IMR-90 (cell line): ENCODE measurements at places on chromosomes 1 and 21. TPM values are rescaled to one million over a fixed set of nuclear protein-coding genes. Genes with fewer than 3 reads are reported as not detected.

The SPRR3 gene
- not detected in 2 replicates for total RNA-seq

The C1orf74 gene
- total RNA-seq = 4.2 and 4.3 TPM in 2 replicates

The IFI44L gene
- total RNA-seq = 0.18 and 0.28 TPM in 2 replicates

The CYP4Z1 gene
- not detected in 2 replicates for total RNA-seq

The OR6N1 gene
- total RNA-seq = not detected in 2 replicates

DNA sequence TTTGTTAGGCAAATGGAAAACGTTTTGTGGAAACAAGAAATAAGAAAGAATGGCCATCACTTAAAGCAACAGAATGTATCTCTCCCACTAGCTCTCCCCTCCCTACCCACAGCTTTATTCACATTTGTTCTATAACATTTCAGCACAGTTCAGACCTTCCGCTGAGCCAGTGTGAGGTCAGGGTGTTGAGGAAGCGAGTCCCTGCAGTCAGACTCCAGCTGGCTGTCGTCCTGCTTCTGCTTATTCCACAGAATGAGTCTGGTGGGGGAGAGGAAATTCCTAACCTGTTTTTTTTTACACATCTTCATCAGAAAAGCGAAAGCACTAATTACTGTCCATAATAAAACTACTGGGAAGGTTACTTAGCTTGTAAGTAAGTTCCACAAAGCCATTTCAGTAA lies 39.0 kb downstream of the MRPL39 start:
- DNase-seq = peak; percentile 78

DNA sequence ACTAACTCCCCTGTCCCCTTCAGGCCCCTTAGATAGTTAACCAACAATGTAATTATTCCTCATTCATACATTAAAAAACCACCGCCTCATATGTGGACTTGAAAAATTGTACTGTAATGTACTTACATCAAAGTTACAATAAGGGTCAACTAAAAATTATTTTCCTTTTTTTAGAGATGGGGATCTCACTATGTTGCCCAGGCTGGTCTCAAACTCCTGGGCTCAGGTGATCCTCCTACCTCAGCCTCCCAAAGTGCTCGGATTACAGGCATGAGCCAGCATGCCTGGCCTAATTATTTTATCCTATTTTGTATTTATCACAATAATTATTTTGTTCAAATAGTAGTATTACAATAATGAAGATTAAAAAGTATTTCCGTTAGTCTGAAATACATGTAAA lies 12.6 kb downstream of the RPL5 start:
- DNase-seq = no peak

GRCh38 chr1:27795601-27796000 lies 22.6 kb downstream of the STX12 start:
- peak; percentile 52 for DNase-seq

GRCh38 chr1:231799363-231799986 lies 172.9 kb downstream of the DISC1 start:
- peak; percentile 60 for DNase-seq

DNA sequence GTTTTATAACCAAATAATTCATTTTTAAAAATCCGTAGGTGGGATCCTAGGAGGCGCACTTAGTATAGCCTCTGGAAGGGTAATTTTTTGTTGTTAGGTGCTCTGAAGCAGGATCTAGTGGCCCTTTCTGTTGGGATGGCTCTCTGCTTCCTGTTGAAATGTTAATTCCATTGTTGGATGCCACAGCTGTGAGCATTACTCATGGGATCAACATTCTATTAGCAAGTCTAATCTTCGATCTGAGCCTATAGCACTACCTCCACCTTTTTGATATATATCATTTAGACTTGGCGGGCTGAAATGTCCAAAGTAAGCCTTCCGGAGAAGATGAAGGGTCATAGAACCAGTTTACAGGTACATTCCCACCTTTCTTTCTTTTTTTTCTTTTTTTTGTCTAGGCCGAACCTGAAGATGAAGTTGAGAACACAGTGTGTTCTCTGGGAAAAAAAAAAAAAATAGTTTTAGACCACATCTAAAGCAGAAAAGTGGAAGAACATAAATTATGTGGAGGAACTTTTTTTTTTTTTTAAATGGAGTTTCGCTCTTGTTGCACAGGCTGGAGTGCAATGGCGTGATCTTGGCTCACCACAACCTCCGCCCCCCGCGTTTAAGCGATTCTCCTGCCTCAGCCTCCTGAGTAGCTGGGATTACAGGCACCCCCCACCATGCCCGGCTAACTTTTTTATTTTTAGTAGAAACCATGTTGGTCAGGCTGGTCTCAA lies 1.4 kb downstream of the CXADR start:
- DNase-seq = no peak

- no peak for DNase-seq
These were observed 23.4 kb upstream of the PWP2 start for GRCh38 chr21:44083631-44084291.

- no peak for DNase-seq
These were observed 86.8 kb downstream of the NPHP4 start for GRCh38 chr1:5905436-5905835.

- no peak for DNase-seq
These were observed 37.6 kb downstream of the ZYG11A start for GRCh38 chr1:52880206-52880605.

DNA sequence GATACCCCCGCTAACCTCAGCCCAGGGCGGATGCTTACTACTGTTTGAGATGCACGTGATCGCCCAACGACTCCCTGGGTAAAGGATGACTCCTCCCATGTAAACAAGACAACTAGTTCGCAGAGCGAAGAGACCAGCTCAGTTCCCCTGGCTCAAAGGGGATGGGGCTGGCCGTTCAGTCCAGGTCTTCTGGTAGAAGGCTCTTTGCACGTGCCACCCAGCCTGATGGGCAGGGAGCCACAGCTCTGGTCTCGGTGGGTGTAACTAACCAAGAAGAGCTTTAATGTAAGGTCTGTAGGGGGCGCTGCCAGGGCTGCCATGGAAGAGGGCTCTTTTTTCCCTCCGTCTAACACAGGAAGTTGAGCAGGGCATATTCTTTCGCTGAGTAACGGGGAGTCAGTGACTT lies 49.4 kb upstream of the PARP1 start:
- DNase-seq = no peak

DNA sequence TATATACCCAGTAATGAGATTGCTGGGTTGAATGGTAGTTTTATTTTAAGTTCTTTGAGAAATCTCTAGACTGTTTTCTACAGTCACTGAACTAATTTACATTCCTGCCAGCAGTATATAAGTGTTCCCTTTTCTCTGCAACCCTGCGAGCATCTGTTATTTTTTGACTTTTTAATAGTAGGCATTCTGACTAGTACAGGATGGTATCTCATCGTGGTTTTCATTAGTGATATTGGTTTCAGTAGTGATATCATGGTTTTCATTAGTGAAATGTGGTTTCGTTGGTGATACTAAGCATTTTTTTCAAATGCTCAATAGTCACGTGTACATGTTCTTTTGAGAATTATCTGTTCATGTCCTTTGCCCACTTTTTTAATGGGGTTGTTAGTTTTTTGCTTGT lies 316.8 kb downstream of the PTBP2 start:
- peak; percentile 53 for DNase-seq

DNA sequence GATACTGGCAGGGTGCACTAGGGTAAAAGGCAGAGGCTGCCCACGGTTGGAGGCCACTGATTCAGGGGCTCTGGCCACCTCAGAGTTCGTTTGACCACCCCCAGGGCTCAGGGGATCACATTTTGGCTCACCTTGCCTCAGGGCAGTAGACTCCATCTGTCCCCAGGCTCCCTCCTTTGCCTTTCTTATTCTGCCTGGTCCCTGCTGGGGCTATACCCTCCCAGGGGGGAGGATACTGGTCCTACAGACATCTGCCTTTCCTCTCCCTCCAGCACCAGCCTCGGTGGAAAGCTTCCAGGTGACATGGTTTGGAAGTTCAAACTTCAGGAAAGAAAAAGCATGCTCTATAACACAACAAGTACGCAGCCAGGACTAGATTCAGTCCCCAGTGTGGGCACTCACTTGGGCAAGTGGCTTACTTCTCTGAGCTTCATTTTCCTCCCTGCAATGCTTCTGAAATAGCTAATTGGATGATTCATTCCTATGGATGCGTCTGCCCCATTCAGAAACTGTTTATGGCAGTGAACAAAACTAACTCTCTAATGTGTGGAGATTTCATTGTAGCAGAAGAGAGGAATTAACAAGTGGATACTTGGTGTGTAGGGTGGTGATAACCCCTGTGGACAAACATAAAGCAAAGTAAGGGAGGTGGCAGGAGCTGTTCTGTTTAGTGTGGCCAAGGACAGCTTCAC lies 154.8 kb downstream of the TRABD2B start:
- no peak for DNase-seq

- no peak for DNase-seq
These were observed 301.0 kb downstream of the TTLL7 start for GRCh38 chr1:83697961-83698360.

DNA sequence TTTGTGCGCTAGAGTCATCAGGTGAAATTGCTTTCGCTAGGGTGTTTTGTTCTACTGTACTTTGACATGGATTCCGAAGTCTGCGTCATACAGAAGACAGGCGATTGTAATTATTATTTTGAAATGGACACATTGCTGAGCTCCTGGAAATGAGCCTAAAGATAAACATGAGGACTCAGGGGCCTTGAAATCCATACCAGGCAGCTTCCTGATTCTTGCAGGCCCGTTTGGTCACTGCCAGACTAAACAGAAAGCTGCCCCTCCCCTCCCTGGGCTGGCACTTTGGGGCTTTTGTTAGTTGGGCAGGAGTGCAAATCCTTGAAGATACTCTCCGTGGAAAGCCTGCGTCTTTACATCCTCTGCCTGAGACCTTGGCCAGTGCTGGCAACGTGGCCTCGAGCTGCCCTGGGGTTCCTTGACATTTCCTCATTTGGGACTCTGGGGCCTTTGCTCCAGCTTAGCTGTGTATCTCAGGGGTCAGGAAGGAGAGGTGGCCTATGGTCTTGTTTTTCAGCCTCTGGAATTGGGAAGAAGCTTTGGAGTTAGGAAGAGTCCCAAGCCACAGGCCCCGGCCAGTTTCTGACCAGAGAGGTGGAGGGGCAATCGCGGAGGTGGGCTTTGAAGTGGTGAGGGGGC lies 26.9 kb upstream of the KCNE2 start:
- peak; percentile 87 for DNase-seq

- DNase-seq = peak; percentile 96
These were observed 6.3 kb upstream of the SGIP1 start for GRCh38 chr1:66527686-66528085.

DNA sequence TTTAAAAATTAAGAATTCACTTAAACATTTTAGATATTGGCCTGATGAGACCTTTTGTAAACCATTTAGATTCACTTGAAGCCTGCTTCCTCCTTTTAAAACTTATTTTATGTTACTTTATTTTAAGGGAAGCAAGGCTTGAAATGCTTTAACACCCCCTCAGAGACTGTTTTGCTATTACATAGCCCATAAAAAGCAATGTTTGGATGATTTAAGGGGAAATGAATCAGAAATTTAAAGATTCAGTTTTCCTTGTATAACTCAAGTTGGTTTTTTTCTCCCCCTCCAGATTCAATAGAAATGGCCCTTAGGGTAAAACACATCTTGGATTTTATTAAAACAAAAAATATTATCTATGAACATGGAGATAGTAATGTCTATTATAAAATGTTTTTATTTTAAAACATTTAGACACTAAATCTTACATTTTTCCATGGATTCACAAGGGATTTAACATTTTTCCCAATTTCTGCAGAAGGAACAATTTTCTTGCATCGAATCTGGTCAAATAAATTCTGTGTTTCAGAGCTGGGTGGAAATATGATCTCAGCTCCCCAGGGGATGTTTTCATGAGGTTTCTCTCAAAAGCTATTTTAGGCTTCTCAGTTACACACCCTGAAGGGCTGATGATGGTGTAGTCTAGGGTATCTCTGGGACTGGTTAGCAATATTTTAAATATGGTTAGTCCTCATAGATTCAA lies 69.3 kb upstream of the WARS2 start:
- DNase-seq = no peak

DNA sequence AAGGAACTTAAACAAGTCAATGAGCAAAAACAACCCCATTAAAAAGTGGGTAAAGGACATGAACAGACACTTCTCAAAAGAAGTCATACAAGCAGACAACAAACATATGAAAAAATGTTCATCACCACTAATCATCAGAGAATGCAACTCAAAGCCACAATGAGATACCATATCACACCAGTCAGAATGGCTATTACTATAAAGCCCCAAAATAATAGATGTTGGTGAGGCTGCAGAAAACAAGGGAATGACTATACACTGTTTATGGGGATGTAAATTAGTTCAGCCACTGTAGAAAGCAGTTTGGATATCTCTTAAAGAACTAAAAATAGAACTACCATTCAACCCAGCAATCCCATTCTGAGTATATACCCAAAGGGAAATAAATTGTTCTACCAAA lies 51.2 kb downstream of the MRPL39 start:
- no peak for DNase-seq

GRCh38 chr21:10272216-10272615 lies 249.2 kb upstream of the TPTE start:
- no peak for DNase-seq

- peak; percentile 99 for DNase-seq
These were observed 359.0 kb upstream of the PTBP2 start for GRCh38 chr1:96362623-96363022.

DNA sequence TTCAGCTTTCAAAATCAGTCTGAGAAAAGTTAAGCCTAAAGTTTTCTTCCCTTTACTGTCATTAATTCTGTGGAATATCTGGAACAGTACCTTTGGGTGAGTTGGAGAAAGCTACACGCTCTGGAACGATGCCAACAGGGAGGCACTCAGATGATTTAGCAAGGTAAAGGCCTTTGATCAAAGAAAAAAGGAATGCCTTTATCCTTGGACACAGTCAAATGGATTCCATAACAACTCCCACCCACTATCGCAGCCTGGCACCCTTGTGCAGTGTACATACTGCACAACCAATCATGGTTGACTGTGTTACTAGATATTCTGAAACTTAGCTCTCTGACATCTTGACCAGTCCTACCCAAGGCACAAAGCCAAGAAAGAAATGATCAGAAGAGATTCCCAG lies 218.7 kb downstream of the PATJ start:
- DNase-seq = no peak

DNA sequence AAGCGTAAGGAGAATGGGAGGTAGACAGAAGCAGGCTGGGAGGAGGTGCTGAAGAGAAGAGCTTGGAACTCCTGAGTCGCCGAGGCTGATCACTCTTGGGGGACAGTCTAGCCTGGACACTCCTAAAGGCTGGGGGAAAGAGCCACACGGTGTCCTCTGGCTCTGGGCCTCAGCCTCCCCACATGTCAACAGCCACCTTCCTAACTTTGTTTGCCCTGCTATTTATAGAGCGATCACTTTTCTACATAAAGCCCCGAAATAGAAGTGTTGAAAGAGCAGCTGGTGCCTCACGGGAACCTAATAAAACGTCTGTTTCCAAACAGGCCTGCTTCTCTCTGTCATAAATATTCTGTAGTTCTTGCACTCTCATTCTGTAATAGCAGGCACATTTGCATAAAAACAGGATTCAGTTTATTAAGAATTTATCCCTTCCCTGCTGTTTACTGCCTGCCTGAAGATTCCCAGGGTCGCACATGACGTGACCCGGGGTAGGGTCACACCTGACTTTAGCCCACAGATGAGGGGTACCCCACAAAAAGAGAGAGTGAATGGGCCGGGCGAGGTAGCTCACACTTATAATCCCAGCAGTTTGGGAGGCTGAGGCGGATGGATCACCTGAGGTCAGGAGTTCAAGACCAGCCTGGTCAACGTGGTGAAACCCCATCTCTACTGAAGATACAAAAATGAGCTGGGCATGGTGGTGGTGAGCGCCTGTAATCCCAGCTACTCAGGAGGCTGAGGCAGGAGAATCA lies 212.5 kb downstream of the TOMM20 start:
- no peak for DNase-seq
